Right lung (tissue), 10 donors: ENCODE measurements at places on chromosomes 1 and 21.
A peak's percentile ranks its signal among the peaks of the same experiment; 100 is the strongest.

DNA sequence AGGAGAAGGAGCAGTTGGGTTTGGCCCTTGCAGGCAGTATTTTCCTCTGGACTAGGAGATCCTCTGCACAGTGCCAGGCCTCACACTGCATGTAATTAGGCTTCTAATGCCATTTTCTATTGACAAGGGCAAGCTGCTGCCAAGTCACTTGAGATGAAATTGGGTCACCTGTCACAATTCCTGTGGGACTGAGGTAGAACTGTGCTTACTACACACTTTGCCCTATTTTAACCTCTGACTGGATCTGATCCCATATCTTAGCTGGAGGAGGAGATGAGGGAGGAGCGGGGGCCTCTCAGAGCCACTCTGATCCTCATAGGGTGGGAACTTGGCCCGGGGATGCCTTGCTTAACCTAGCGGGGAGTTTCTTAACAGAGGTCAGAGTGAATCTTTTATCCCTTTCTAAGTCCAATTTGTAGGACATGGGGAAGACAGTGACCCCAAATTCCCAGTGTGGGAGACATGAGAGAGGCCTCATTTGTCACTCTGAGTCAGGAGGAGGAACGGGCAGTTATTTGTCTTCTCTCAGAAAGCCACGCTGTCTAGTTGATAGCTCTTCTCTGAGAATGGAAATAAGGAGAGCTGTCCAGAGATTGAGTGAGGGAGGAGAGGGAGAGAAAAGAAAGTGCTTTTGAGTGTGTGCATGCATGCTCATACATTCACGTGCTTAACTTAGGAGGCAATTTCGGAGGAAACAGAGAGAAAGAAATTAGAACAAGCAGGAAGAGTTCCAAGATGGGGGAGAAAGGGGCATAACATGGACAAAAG is 121.3 kb downstream of the CACNA1E start:
- no peak for DNase-seq

DNA sequence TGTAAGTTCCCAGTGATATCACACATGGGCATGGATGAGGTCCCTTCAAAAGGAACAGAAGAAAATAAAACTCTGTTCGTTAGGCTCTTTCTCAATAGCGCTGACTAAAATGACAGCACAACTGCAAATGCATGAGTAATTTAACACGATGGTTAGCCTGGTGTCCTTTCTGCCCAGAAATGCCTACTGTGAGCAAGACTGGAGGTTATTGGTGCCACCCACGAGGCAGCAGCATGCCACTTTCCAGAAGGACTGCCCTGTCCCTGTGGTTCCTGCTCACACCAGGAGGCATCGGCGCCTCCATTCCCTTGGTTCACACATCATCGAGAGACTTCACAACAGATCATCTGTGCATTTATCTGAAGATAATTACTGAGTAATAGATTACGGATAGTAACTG is 26.2 kb downstream of the VPS26C start:
- no peak for DNase-seq

DNA sequence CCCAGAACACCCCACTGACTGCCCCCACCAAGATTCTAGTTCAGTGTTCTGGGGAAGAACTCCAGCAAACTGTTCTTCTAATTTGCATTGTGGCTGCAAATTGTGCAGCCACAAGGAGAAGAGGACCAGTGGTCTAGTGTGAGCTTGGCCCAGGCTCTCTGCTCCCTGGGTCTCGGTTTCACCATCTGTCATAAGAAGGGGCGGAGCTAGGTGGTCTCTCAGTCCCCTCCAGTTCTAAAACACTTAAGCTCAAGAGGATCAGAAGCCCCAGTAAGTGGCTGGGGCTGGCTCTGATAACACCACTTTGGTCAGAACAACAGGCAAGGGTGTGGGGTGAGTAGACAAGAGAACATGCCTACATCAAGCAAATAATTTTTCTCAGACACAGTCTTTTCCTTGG is 99.9 kb downstream of the BEND5 start:
- DNase-seq: no peak

DNA sequence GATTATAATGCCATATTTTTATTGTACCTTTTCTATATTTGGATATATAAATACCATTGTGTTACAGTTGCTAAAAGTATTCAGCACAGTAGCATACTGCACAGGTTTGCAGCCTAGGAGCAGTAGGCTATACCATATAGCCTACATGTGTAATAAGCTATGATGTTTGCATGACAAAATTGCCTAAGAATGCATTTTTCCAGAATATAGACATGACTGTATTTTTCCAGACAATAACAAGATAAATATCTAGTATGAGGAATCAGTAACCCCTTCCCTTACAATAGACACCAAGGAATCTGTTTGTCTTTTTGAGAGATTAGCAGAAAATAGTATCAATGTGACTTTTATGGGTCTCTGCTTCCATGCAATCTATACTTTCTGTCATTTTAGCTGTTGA is 228.6 kb downstream of the GRIK1 start:
- no peak for DNase-seq

GRCh38 chr1:52337439-52337838 is 28.6 kb downstream of the CC2D1B start:
- DNase-seq: no peak

DNA sequence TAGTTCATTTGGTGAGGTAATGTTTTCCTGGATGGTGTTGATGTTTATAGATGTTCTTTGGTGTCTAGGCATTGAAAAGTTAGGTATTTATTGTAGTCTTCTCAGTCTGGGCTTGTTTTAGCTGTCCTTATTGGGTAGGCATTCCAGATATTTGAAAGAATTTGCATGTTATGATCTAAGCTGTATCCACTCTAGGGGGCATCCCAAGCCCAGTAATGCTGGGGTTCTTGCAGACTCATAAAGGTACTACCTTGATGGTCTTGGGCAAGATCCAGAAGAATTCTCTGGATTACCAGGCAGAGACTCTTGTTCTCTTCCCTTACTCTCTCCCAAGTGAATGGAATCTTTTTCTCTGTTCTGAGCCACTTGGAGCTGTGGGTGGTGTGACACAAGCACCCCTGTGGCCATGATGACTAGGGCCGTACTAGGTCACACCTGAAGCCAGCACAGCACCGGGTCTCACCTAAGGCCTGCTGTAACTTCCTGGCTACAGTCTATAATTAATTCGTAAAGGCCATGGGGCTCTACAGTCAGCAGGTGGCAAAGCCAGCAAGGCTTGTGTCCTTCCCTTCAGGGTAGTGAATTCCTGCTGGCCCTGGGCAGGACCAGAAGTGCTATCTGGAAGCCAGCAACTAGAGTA is 74.8 kb upstream of the PDE4B start:
- no peak for DNase-seq

GRCh38 chr1:209064850-209065706 is 518.4 kb upstream of the CAMK1G start:
- no peak for DNase-seq

- DNase-seq: peak; percentile 66
These were observed 117.5 kb downstream of the NAV1 start for GRCh38 chr1:201656311-201657032.

- DNase-seq: no peak
These were observed 53.5 kb upstream of the SLC22A15 start for GRCh38 chr1:115922801-115923200.

GRCh38 chr1:205775717-205776056 is 405 bp upstream of the RAB29 start:
- no peak for DNase-seq

DNA sequence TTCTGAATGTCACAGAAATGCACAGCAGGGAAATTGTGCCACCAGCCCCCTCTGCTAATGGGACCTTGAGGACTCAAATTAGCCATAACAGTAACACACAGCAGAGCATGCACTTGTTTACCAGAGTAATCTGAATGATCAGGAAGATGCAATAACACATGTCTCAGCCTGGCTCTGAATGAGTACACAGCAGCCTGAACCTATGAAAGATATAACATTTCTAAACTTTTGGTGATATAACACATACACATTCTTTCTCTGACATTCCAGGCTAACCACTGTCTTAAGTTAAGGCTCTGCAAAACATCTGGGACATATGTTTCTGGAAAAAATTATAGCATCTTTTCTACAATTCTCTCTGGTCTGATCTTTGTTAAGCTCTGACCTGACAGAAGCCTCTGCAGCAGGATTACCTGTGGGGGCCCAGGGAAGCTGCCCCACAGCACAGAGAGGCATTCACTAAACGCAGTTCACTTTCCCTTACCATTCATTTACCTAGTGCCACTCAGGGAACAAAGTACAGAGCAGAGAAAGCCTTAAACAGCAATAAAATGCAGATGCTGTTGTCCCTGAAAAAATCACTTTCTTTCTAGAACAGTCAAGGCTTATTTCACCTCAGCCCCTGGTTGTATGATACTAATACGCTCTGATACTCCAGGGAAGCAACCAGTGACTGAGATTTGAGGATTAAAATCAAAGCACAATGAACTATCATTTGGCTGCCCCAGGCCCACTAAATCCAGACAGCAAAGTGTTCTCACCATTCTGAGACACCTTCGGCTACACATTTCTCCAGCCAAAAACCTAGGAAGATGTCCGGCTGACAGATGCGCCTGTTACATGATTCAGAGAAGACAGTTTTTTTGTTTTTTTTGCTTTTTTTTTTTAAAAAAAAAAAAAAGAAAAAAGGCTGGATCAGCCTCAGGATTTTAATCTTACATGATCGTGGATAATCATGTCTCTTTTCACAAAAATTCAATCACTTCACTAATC is 54.0 kb upstream of the CNN3 start:
- DNase-seq: no peak

DNA sequence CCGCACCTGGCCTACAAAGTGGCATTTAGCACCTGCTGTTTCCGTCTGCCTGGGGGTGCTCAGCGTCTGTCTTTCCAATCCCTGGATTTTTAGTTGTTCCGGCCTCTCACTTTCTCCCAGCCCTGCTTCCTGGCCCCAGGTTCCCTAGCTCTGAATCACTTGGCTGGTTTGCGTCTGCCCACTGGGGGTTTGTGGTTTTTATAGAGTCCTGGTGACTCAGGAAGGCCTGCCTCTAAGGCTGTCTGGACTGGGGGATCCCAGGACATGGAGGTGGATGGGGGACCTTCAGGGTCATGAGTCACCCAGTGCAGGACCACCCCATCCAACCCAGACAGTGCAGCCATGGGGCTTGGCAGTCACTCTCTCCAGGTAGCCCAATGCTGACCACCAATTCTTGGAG is 53.5 kb downstream of the MRPL37 start:
- DNase-seq: no peak

DNA sequence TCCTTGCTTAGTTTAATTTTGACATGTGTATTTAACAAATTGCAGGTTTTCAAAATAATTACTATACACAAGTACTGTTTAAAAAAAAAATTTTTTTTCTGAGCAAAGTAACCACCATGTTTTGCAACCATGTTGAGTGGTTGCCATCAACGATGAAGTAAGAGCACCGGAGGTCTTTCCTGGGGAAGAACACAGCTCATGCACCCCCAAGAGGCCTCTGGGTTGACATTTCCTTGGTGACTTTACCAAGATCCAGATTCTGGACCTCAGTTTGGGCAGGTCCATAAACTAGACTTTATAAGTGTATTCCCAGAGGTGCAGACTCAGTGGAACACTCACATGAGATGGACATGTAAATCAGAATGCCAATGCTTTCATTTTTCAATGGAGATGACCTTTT is 36.8 kb upstream of the RALGPS2 start:
- DNase-seq: no peak

DNA sequence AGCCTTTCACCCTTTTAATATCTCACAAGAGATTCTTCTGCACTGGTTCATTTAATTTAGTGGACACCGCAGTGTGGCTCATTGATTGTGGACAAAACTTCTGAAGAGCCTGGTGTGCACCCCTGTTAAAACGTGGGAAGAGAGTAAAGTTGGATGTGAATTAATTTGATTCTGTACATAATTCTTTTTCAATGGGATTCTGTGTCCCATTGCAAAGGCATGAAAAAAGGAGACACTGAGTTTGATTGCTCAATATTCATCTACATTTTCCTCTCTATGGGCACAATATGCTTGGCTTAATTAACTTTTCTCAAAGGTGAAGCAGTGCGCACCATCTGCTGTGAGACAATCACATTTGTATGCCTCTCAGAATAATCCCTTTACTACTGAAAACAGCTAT is 95.1 kb downstream of the BARHL2 start:
- no peak for DNase-seq

DNA sequence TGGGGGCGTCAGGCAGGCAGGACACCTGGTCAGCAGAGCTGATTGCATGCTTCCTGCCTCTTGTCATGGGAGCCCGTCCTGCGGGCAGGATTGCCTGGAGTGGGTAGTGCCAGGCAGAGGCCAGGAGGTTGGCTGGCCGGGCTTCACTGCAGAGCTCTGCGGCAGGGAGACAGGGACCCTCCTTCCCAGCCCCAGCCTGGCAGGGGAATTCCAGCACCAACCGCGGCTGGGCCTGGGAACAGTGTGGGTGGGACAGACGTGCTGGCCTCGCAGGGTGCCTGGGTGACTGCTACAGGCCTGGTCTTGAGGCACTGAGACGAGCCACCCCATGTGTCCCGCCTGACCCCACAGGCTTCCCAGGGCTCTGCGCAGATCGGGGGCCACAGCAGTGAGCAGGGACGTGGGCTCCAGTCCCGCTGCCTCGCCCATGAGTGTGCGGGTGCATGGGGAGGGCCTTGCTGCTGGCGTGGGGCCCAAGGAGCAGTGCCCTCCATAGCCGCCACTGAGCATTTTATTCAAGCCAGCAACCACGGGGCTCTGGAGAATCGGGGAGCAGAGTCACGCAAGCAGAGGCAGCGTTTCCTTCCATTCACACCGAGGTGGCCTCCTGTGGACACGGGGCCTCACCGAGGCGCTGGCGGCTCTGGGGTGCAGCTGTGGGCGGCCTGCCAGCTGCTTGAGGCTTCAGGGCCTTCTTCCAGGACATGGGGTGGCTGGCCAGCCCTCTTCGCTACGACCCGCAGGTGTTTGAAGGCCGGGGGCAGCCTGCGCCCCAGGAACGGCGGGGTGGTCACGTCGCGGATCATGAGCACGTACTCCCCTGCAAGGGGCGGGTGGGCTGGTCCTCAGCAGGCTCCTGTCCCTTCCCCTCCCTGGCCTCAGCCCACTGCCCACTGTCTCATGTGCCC is 70.3 kb downstream of the MORN1 start:
- no peak for DNase-seq

DNA sequence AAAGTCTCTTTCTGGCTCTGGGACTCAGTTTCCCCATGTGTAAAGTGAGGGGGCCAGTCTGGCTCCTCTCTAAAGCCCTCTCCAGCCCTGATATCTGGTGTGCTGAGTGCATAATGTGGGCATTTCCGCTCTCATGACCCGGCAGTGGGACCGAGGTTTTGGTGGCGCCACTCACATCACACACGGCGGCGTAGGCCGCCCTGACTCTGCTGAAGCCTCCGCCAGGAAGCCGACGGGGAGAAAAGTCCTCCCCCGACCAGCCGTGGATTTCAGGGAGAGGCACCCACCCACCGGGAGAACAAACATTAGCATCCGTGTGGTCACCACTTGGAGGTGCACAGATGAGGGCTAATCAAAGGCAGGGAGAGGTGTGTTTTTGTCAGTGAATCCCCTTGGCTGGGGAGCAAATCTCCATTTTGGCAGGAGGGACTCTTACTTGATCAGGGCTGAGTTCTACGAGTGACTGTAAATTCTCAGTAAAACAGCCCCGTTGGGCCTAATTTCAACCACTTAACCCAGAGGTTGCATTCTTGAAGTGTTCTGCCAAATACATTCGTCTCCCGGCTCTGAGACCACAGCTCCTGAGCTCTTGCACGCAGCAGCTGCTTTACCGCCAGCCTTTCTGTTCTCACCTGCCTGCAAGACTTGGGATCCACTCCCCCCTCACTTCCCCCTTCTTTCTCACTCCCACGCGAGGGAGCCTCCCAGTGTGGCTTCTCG is 118.2 kb downstream of the FOXD2 start:
- DNase-seq: no peak

GRCh38 chr1:242196914-242197313 is 198.0 kb upstream of the MAP1LC3C start:
- no peak for DNase-seq

GRCh38 chr1:203649999-203650836 is 23.6 kb downstream of the ATP2B4 start:
- no peak for DNase-seq

GRCh38 chr1:205983925-205984725 is 19.1 kb downstream of the RAB7B start:
- peak; percentile 43 for DNase-seq
